ENCODE measurements at places on chromosomes 1 and 21.

DNA sequence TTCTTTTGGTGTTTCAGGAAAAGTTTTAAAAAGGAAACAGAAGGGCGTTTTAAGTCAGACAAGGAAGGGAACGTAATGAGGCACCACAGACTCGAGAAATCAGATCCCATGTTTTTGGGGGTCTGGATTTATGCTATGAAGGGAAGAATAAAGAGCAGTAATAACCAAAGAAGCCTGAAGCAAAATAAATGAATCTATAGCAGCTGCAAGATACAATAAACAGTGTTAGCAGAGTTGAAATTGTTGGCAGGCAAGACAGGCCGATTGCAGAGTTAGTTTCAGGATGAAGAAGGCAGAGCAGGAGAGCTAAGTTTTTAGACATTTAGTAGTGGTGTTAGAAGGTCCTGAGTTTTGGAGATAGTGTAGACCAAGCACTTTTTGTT, 425 bp downstream of the DDR2 start:
- no peak for DNase-seq

DNA sequence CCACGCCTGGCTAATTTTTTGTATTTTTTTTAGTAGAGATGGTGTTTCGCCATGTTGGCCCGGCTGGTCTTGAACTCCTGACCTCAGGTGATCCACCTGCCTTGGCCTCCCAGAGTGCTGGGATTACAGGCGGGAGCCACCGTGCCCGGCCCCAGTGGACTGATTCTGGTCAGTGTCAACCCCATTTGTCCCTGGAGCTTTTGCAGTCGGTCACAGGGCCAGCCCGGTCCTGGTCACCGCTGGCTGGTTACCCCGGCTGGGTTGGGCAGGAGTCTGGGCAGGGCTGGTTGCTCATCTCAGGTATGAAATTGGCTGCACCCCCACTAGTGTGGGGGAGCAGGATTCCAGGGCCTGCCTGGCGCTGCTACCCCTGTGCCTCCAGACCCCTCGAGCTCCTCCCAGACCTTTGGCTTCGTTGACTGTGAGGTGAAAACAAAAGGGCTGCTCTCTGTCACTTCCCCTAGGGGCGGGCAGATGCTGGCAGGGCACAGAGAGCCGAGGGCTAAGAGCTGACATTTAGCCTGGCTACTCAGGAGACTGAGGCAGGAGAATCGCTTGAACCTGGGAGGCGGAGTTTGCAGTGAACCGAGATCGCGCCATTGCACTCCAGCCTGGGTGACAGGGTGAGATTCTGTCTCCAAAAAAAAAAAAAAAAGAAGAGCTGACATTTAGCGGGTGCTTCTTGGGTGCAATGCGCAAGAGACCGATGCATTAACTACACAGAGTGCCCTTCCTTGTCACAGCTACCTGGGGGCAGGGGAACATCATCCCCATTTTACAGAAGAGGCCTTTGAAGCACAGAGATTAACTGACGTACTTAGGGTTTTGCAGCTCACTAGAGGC, 10.6 kb downstream of the TNFRSF1B start:
- no peak for DNase-seq

- no peak for DNase-seq
Measured at GRCh38 chr1:187842406-187843165, 1013.8 kb downstream of the PLA2G4A start.

- no peak for DNase-seq
Measured at GRCh38 chr1:167499106-167499505, 19.2 kb downstream of the CD247 start.

- no peak for DNase-seq
Measured at GRCh38 chr1:101200513-101200912, 36.3 kb upstream of the S1PR1 start.

GRCh38 chr1:226281058-226281457, 27.9 kb downstream of the LIN9 start:
- DNase-seq: no peak

DNA sequence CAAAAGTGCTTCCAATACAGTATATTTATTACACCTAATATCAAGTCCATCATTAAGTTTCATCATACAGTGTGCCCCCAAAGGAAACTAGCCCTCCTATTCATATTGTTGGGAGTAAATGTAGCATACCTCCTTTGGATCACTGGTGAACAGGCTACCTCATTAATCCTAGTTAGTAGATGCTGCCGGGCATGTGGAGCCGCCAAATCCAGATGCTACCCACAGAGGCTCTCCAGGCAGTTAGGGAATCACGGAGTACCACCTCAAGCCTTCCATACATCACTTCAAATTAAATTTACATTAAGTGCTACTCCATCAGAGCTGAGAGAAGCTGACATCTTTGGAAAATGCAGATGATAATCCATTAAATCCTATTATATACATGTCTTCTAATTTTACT, 121.7 kb upstream of the FOXD3 start:
- no peak for DNase-seq

DNA sequence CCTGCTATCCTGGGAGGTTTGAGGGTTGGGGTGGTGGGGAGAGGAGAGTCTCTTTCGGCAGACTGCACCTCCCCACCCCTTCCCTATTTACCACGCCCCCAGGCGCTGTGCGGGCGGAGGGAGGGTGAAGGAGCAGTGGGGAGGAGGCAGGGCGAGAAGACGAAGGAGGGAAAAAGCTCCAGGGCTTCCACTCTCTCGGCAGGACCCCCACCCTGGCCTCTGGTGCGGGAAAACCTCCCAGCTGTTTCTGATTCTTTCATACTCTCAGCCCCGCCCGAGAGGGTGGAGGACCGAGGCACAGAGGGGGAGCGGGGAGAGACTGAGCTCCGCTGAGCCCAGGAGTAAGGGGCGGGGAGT, 866 bp upstream of the WNT2B start:
- DNase-seq: peak; percentile 6

DNA sequence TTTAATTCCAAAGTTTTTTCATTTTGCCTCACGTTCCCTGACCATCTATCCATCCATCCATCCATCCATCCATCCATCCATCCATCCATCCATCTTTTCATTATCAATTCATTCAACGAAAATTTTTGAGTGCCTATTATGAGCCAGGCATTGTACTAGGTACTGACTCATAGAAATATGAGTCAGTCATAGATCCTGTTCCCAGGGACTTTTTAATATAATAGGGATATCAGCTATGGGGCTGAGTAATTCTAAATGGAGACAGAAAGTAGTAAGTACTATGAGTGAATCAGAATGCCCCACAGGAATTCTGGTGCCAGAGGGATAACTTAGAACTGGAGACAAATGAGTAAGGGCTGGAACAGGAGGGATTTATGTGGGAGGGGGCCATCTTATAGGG, 49.8 kb upstream of the GNG12 start:
- no peak for DNase-seq

- DNase-seq: no peak
Measured at GRCh38 chr1:185699874-185700273, 34.3 kb upstream of the HMCN1 start.

- no peak for DNase-seq
Measured at GRCh38 chr1:110243574-110243973, 33.5 kb downstream of the KCNC4 start.

GRCh38 chr21:39186676-39187075, 3.4 kb upstream of the PSMG1 start:
- DNase-seq: no peak

GRCh38 chr21:41801321-41802197, 34.7 kb upstream of the RIPK4 start:
- no peak for DNase-seq

DNA sequence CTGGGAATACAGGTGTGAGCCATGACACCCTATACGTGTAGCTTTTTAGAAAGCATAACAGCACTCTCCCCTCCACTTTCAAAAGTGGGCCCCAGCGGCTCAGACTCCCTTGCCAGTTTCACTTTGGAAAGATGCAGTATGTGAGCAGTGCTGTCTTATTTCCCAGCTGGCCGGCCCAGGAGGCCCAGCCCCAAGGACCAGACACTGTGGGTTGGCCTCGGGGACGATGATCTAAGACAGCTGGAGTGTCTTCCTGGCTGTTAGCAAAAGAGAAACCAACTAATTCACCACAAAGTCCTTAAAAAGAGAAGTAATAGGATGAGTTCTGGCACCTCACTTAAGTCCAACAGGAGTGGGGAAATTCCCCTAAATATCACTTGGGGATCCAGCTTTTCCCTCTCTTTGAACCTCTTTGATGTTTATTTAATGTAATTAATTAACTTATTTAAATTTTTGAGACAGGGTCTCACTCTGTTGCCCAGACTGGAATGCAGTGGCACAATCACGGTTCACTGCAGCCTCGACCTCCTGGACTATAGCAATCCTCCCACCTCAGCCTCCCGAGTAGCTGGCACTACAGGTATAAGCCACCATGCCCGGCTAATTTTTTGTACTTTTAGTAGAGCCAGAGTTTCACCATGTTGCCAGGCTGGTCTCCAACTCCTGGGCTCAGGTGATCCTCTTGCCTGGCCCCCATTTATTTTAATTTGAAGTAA, 17.6 kb upstream of the CLIC4 start:
- peak; percentile 13 for DNase-seq

DNA sequence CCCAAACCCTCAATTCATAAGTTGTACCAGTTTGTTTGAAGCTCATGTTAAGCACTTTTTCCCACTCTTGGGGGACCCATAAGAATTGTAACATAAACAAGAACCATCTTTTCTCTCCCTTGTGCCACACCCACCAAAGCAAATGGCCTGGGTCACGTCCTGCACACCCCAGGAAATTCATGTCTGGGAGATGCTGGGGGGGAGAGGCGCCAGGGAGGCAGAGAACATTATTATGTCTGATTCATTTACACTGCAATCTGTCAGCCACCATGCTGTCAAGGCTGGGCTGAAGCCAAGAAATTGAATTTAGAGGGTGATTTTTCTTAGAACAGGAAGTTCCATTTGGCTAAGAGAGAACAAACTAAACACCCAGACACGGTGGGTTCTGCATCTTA, 37.2 kb upstream of the IPO9 start:
- no peak for DNase-seq

DNA sequence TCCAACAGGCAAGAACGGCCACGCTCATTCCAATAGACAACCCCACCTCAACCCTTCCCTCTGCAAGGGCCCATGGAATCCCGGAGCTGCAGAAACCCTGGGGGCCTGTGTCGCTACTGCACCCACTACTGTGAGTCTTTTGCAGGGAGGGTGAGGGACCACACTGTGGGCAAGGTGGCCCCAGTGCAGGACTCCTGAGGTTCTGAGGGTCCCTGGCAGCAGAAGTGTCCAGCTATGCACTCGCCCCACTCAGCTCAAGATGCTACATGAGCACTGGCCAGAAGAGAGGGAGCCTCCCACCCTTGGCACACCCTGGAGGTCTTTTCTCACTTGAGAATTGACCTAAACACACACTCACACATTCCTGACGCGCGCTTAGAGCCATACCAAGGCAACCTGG, 2.1 kb upstream of the PAX7 start:
- DNase-seq: no peak

DNA sequence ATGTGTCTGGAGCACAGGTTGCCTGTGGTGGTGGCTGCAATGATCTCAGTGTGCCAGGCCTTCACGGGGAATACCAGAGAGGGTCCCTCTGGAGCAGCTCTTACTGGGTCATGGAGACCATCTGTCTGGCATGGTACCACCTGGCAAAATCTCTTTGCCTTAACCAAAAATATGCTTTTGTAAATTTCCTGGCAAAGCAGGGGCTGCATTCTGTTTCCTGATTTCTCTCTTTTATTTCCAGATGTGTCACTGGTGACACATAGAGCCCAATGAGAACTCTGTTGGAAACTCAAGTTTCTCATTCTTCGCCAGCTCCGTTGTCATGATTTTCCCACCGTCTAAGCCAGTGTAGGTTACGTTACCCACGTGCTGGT, 136.5 kb downstream of the FGGY start:
- DNase-seq: no peak

- no peak for DNase-seq
Measured at GRCh38 chr1:238606457-238606856, 715.7 kb upstream of the ZP4 start.

GRCh38 chr1:154760469-154760933, 109.6 kb downstream of the KCNN3 start:
- DNase-seq: peak; percentile 69

- DNase-seq: no peak
Measured at GRCh38 chr1:30632481-30632880, 90.9 kb downstream of the MATN1 start.

DNA sequence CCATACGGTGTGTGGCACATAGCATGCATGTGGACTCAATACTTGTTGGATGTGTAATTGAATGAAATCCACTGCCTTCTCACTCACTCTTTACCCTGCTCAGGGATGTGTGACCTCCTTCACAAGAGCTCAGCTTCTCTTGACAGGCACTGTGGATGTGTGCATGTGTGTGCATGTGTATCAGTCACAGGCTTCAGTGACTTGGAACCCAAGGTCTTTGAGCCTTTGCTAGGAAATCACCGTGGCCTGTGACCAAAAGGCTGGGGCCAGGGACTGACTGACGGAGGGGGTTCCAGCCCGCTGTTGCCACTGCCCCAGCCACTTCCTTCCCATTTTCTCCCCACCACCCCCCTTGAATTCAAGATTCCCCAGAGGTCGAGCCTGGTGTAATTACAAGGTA, 144.4 kb upstream of the POU3F1 start:
- no peak for DNase-seq

DNA sequence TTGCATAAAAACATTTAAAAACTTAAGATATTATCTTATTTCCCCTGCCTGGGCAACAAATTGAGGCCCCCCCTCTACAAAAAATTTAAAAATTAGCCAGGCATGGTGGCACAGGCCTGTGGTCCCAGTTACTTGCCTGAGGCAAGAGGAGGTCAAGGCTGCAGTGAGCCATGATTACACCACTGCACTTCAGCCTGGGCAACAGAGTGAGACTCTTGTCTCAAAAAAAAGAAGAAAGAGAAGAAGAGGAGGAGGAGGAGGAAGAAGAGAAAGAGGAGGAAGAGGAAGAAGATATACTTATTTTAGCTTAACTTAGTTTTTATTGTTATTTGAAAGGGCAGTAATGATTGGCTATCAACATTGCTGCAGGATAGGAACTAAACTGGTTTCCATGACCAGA, 73.8 kb upstream of the IPO9 start:
- no peak for DNase-seq

DNA sequence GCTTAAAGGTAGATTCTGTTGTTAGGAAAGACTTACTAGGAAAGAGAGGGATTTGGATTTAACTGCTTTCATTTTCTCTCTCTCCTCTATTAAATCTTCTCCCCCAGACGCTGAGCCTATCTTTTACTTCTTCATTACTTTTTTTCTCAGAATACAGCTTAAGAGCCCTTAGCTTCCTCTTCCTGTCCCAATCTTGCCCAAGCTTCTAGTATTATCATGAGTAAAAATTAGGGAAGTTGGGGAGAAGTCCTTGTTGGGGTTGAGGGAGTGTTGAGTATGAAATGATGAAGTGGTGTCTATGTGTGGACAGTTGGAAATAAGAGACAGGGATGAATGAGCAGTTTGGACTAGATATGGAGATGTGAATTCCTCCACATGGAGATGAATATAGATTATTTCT, 35.0 kb downstream of the ACP6 start:
- no peak for DNase-seq

GRCh38 chr1:161932668-161933067, 91.0 kb downstream of the OLFML2B start:
- no peak for DNase-seq

DNA sequence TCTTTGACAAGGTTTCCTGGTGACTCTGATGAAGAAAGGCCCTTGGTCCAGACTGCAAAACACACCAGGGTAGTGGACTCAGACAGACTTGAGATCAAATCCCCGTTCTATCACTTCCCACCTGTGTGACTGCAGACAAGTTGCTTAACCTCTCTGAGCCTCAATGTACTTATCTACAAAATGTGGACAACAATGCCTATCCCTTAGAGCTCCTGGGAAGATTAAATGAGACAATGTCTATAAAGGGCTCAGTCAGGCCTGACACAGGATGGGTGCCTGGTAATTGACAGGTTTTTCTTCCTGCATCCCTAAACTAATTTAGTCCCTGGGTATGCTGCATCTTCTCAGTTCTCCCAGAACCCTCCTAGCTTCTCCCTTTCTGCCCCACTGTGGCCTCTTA, 37.9 kb upstream of the ZBTB40 start:
- no peak for DNase-seq

GRCh38 chr1:228804640-228805413, 69.5 kb downstream of the RHOU start:
- DNase-seq: peak; percentile 25
